ENCODE measurements at places on chromosomes 7 and 10.

DNA sequence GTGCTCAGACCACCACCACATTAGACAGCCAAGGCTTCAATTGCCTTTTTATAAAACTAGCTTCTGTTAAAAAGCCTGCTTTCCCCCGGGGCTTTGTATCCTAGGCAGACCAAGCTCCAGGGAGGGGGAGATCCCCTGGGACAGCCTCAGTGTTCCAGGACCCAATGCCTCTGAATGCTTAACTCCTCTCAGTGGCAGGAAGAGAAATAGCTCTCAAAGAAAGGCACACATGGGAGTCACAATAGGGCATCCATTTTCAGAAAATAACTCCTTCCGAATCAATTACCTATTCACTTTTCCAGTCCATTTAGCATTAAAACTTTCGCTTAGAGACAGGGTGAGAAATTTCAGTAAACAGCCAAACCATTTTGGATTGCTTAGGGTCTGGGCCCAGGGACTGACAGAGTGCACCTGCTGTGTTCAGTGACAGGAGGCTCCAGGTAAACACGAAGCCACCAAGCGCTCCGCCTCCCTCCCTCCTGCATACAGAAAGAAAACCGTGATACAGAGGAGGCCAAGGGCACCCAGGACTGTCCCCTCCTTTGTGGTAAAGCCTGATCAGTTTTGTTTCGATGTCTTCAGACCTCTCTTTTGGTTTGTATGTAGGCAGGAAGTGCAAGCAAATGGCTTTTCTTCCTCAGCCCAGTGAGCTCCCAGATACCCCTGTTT lies 599.7 kb downstream of the KCNMA1 start:
- no peak for DNase-seq

DNA sequence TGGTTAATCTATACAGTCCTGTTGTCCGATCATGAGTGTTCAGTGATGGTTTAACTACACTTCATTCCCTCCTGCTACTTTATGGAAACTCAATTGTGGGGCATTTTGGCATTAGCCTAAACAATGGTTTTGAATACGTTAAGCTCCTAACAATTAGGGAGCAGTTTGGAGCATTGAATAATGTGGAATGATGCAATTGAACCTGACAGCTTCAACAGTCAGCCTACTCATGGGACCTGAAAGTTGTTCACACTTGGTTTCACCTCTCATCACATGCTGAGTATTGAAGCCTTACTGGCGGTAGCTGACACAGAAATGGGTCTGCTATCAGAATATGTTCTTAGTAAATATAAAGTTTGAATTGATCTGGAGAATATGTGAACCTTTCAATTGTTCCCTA lies 186.1 kb downstream of the MLLT10 start:
- DNase-seq = no peak

GRCh38 chr10:23694921-23695824 lies 256.3 kb downstream of the OTUD1 start:
- peak; percentile 39 for DNase-seq

- DNase-seq = no peak
Observed at GRCh38 chr7:85186083-85186520, 754 bp downstream of the SEMA3D start.

- DNase-seq = peak; percentile 78
Observed at GRCh38 chr10:11611248-11612020, at the start of gene USP6NL. TSS of gene USP6NL (minus strand) at chr10:11611650. CDS start at chr10:11597634, 14,016 bp downstream.

DNA sequence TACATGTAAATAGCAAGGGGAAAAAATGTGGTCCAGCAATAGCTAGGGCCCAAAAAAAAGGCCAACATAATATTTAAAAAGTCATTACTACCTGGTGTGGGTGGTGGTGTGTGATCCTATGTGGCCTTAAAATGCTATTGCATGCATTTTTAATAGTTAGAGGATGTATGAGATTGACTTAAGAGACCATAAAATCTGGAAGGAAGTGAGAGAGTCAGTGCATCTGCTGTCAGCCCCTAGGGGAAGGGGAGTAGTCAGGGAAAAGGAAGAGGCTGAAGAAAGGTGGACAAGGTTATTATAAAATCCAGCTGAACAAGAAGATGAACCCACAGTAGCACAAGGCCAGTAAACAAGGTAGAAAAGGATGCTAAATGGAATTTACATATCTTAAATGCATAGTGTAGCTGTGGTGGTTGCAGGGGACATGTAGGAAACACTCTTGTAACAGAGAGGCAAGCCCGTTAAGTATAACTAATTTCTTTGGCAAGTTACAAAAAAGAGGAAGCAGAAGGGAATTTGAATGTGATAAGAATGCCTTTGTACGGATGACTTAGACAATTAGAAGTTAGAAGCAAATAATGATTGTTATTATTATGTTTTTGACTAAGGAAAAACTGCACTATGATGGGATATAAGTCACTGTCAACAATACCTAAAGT lies 11.9 kb upstream of the NDUFA5 start:
- no peak for DNase-seq

DNA sequence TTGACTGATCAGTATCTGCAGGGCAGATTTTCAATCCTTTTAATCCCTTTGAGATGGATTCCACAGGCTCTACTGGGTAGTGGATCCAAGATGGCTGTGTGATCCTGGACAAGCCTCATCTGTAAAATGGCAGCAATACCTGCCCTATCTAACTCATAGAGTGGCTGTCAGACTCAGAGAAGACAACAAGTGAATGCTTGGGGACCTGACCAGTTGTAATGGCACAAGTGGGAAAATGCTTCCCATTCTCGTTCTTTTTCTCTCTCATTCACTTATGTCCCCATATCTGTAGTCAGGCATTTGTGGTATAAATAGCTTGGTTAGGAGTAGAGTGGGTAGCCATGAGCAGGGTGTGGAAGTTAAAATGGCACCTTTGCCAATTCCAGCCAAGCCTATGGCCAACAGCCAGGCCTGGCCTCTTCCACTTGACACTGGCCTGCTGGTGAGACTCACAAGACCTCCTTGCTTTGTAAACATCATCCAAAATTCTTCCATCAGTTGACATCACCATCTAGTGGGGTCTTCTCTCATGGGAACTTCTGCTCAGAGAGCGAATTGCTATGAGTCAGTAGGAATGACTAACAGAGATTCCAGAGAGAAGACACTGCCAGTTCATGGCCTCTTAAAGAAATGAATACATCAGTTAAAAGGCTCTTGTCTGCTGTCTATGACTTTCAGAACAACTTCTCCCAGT lies 150.1 kb downstream of the PLPP4 start:
- no peak for DNase-seq

GRCh38 chr7:41436139-41436538 lies 266.8 kb downstream of the INHBA start:
- DNase-seq = no peak

DNA sequence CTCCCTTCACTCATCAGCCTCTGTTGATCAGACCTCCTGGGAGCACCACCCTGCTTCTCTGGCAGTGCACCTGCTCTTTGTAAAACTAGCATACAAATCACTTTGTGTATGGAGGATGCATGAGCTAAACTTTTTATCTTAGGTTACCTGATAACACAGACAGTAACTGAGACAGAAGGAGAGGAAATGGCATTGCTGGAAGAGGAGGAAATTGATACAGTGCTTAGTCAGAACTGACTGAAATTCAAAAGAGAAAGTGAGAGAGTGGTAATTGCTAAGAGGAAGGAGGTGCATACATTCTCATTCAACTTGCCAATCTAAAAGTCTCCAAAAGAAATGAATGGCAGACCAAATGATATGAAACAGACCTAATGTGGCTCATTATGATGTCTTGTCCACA lies 1120.7 kb downstream of the GATA3 start:
- no peak for DNase-seq

DNA sequence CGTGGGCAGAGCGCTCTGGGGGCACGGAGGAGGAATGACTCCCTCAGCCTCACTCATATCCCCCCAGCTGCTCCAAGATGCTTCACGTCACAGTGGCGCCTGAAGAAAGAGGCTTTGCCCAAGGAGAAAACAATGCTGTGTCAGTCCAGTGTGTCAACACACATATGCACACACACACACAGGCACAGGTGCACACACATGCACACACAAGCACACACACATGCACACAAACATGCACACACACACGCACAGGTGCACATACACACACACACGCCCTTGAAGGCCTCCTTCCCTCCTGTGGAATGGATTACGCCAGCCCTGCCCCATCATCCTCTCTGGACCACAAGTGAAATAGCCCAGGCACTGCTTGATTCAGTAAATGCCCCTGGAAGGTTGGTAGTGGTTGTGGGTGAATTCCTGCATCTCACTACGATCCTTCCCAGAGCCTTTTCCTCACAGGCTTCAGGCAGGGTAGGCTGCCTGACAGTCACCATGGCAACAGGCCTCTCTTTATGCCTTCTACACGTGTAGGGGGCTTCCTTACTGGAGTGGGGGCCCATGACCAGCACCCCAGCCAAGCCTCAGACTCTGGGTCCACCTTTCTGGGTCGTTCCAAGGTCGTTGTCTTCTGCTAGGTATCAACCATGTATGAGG lies 371.5 kb upstream of the PODXL start:
- no peak for DNase-seq

DNA sequence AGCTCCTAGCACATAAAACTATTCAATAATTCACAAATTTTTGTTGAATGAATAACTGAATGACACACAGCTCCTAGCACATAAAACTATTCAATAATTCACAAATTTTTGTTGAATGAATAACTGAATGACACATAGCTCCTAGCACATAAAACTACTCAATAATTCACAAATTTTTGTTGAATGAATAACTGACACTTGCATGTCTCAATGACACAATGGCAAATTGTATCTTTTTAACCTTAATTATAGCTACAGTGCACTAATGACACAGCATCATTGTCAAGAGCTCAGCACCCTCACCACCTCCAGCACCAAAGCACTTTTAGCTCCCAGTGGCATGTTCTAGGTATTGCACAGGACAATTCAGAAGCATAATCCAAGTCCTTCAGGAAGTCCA lies 131.6 kb downstream of the PDE1C start:
- no peak for DNase-seq

DNA sequence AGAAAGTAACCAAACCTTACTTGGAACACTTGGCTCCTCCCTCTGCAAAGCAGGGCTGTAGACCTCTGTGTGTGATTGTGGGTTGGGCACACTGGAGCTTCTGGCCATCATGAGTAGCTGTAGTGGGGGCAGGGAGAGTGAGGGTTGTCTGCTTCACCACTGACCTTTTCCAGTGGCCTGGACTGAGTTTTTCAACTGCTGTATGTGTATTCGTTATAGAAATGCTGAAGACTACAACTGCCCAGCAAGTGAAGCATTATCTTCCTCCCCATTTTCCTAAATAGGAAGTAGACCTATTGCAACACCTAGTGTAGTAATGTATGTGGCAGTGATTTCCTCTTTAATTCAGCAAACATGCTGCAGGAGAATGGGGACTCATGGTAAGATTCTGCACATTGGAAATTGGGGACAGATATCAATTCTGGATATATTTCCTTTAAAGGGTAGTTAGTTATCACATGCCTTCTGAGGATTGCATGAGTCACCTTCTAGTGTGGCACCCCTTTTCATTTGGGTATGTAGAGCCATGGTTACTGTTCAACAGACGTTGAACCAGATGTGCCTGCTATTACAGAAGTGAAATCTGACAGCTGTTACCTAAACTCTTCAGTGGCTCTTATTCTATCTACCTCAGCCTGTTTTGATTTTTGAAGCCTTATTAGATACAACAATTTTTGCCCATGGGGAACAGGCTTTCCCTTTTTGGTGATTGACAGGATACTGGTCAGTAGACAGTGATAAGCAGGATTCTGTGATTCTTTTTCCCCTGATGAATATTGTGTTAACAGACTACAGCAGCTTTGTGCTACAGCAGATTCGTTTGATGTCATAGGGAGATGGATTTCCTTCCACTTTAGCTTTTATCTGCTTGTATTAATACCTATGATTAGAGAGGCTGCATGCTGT lies 130.9 kb downstream of the SND1 start:
- DNase-seq = no peak

DNA sequence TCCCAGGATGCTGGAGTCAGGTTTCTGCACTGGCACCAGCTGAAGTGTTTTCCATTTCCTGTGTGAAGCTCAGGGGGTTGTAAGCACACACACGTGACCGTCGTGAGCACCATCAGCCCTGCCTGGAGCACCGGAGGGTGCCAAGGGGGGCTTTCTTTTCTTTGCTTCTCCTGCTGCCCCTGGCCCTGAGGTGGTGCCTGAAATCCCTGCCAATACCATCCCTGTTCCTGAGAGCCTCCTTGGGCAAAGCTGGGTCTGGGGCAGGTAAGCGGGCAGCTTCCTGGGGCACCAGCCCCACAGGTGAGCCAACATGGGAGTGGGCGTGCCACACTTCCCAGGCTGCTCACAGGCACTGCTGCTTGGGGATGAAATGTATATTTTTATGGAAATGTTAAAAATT lies 593.6 kb downstream of the DNAJB6 start:
- DNase-seq = no peak

DNA sequence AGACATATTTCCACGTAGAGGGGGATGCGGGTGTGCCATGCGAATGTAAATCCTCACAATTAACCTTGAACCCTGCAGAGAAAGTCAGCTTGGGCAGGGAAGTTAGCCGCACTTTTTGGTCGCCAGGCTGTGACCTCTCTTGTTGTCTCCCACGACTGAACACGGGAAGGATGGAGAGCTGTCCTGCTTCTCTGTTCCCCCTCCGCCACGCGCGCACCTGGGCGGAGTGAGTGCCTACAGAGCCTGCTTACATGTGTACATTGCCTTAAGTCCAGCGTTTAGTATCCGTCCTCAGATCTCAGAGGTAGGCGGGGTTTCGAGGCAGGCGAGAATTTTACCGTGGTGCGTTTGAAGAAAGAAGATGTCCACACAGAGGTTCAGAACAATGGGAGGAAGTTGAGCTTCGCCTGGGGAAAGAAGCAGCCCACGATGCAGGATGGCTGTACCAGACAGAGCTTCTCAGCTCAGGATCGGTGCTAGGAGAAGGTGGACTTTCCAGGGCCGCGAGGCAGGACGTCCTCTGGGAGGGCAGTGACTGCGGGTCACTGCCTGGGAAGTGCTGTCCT lies 482 bp upstream of the ERCC6 start:
- no peak for DNase-seq

GRCh38 chr10:72126184-72126871 lies 38.0 kb upstream of the SPOCK2 start:
- no peak for DNase-seq

GRCh38 chr7:98134420-98135228 lies 28.0 kb downstream of the LMTK2 start:
- no peak for DNase-seq

DNA sequence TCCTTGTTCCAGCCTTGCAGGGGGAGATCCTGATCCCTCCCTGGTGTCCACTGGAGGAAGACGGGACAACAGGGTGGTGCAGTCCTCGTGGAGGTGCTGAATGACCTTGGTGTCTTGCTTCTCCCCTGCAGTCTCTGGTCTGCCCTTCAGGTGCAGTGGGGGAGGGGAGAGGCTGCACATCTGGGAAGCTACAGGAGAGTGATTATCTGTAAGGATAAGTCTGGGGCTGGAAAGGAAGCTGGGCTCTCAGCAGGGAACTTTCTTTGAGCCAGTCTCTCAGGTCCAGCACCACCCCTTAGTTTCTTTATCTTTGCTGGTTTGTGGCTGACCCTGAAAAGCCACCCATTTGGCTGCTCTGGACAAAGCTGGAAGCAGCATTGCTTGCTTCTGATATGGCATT lies 275.6 kb downstream of the CCSER2 start:
- DNase-seq = no peak

Measured in activated T-cell treated with anti-CD3 and anti-CD28 coated beads, Interleukin-2, amount 50 U/mL, for 24 hours (primary cell).